T-helper 1 cell (primary cell): ENCODE measurements at places on chromosomes 2 and 18.

- no peak for DNase-seq
Measured at GRCh38 chr2:42328148-42328833, 32.7 kb downstream of the COX7A2L start.

DNA sequence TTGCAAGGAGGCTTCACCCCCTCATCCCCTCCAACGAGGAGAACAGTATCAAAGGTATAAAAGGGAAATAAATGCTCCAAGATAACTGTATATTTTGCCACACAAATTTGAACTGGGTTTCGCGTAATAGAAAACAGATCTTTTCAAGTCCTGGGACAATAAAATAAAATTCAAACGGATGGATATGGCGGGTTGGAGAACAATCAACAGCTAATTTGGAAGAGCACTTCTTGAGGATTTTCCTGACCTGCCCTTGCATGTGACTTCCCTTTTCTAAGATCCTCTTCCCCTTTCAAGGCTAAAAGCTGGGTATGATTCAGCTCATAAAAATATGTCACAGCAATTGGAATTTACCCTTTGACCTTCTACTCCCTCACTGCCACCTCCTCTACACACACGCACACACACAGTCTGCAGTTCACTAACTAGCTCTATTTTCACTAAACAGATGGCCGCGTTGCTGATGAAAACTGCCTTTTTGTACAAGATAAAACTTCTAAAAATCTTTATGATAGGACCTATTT is 386.9 kb downstream of the FIGN start:
- DNase-seq: no peak

- DNase-seq: no peak
Measured at GRCh38 chr18:49309676-49310075, 150.8 kb downstream of the DYM start.

GRCh38 chr2:54497763-54498680 is 41.9 kb downstream of the SPTBN1 start:
- no peak for DNase-seq

- no peak for DNase-seq
Measured at GRCh38 chr2:159613651-159614285, 2.6 kb downstream of the BAZ2B start.

- no peak for DNase-seq
Measured at GRCh38 chr2:230722207-230722885, 9.7 kb downstream of the CAB39 start.

GRCh38 chr2:858646-859045 is 92.0 kb upstream of the SNTG2 start:
- DNase-seq: no peak

GRCh38 chr2:106282462-106283170 is 88.5 kb upstream of the UXS1 start:
- no peak for DNase-seq

- DNase-seq: no peak
Measured at GRCh38 chr2:88005776-88006175, 10.6 kb downstream of the RNU2-63P start.

GRCh38 chr2:161400076-161400475 is 16.0 kb upstream of the TBR1 start:
- no peak for DNase-seq

- DNase-seq: peak; percentile 46
Measured at GRCh38 chr18:77650799-77651385, 401.2 kb downstream of the GALR1 start.

GRCh38 chr2:30990671-30991070 is 147.6 kb downstream of the GALNT14 start:
- no peak for DNase-seq

- DNase-seq: no peak
Measured at GRCh38 chr2:122531290-122532071, 776.0 kb downstream of the TSN start.

DNA sequence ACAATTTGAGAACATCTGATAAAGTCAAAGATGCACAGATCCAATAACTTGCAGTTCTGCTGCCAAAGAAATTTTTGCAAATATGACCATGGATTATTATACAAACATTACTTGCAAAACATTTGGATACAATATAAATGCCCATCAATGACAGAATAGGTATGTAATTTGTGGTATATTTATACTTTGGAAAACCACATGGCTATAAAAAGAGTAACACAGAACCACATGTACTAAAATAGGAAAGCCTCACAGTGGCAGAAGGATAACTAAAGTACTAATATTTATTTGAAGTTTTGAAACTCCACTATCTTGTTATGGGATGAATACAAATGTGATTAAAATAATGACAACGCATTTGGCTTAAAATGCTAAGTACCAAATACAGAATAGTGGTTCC is 51.8 kb upstream of the DNAJC10 start:
- no peak for DNase-seq

GRCh38 chr18:26407736-26408601 is 140.4 kb downstream of the KCTD1 start:
- no peak for DNase-seq

DNA sequence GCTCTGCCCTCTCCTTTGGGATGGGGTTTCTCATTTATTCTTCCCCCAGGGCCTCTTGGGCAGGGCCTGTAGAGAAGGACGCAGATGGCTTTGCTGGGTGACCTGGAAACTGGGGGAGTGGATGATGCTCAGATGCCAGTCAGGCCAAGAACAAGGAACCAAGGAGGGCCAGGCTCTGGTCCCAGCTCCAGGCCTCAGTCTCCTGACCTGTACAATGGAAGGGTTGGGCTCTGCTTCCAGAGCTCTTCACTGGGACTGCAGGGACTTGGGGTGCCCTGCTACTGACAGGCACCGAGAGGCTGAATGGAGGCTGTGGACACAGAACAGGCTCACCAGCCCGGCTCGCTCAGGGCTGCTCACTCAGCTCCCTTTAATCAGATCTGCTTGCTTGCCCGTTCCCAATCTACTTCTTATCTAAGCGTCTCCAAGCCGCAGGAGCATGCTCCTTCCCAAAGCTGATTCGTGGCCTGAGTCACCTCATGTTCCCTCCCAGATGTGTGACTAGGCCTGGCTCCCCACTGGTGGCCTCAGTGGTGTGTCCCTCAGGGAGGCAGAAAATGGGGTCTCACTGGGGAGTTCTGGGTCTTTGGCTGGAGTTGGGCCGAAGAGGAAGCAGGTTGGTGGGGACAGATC is 82.6 kb upstream of the ODC1 start:
- no peak for DNase-seq

- no peak for DNase-seq
Measured at GRCh38 chr18:42752916-42753315, 362.6 kb downstream of the RIT2 start.

- no peak for DNase-seq
Measured at GRCh38 chr2:234125451-234126145, 75.1 kb downstream of the SPP2 start.

DNA sequence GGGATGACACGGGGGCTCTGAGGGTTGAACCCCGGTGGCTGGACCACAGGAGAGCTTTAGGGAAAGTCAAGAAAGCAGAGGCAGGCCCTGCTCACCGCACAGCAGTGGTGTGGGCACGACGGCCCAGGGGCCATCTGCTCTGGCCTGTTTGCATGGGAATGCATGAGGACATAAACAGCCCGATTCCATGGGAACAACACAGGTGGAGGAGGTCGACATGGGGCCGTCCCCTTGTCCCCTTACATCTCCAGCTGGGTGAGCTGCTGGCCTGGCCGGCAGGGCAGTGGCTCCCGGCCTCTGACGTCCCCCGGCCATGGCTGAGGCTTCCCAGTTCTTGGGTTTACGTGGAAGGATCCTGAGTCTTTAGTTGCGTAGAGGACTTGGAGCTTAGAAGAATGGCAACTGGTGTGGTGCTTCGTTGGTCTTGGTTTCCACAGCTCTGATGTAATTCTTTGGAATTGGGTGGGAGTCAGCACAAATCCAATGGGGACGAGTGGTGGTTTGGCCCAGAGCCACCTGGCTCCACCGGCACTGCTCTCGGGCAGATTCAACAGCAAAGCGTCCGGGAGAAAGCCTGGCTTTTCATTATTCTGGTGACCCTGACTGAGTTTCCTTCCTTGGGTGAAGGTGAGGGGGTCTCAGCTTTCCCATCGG is 98.3 kb upstream of the HDAC4 start:
- no peak for DNase-seq

- DNase-seq: no peak
Measured at GRCh38 chr2:10717628-10718027, 3.8 kb upstream of the ATP6V1C2 start.

DNA sequence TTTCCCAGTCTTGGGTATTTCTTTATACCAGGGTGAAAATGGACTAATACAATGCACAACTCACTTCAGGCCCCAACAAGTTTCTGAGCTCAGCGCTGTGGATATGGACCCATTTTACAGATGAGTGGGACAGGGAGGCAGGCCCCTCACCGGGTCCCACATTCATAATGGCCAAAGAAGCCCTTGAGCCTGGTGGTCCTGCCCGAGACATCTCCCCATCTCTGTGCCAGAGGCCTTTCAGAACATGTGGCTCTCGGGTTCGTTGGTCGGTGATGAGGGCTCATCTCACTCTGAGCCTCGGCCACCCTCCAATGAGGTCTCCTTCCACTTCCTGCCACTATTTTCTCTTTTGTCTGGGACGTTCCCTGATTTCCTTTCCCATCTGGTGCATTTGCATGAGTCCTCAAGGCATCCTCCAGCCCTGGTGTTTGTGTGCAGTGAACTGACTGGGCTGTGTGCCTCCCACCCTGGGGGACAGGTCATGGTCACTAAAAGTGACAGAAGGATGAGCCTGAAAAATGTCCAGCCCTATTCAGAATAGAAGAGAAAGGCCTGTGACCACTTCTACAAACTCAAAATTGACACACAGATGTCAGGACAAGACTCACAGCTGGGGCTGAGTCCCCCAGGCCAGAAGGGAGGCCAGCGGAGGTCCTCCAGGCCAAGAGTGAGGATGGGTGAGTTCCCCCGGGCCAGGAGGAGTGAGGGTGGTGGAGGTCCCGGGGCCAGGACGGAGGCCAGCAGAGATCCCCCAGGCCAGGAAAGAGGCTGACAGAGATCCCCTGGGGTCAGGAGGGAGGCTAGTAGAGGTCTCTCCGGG is 134.5 kb downstream of the PTGR3 start:
- no peak for DNase-seq

DNA sequence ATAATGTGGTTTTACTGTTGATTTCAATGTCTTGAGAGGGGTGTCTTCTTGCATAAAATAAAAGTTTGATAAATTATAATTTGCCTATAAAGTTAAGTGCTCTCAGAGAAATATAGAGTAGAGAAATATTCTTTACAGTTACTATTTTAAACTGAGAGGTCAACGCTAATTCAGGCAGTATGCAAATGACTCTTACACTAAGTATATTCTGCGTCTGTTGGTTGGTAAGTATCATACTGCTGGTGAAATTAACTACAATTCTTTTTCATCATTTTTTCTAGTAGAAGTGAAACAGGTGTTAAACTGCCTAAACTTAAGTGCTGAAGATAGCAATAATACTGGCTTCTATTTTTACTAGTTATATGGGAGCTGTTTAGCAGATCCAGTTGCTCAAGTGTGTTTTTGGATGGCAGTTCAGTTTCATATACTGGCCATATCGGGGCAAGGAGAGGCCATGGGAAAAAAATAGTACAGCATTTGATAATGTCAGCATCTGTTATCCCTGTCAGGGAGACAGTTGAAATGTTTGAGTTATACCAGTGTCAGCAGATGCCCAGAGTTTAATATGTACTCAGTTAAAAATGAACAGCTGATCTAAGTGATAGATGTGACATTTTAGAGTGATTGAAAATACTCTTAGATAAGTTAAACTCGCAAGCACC is 86.2 kb downstream of the MIB1 start:
- DNase-seq: no peak

DNA sequence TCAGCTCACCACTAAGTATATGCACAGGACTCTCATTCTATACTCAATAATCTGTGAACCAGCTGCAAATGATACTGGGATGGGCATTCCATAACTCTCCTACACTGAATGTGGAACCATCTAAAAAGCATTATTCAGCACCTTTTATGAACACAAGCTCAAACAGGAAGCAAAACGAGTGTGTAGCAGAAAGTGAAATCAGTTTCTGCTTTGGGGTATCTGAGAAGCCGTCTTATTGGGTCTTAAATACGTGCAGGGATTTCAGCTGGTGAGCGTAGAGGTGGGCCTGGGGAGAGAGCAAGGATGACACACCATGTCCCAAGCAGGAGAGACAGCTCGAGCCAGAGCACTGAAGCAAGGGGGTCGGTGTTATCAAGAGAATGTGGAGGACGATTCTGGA is 120.0 kb upstream of the TTN start:
- no peak for DNase-seq

- DNase-seq: no peak
Measured at GRCh38 chr2:85076618-85077274, 56.4 kb upstream of the TCF7L1 start.

GRCh38 chr2:136122661-136123060 is 4.7 kb upstream of the CXCR4 start:
- DNase-seq: no peak

DNA sequence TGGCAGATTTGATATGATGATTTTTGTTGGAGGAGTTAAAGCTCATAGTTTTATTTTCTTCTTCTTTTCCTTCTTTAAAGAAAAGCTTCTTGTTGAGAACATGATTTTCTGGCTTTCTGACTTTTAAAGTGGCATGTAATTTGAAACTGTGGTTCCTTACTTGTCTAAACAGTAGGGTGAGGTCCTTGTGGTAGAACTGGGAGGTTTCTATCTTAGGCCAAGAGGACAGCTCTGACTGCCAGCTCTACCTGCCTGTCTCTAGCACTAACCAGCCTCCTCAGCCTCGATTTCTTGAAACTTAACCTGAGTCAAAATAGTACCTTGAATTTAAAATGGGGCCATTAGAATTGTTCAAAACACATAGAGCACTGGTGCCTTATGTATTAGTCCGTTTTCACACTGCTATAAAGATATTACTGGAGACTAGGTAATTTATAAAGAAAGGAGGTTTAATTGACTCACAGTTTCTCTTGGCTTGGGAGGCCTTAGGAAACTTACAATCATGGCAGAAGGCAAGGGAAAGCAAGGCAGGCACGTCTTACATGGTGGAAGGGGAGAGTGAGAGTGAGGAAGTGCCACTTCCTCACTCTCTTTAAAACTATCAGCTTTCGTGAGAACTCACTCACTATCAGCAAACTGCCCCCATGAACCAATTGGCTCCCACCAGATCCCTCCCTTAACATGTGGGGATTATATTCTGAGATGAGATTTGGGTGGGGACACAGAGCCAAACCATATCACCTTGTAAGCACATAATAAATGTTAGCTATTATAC is 119.0 kb downstream of the CERS6 start:
- DNase-seq: no peak

GRCh38 chr2:66303471-66303870 is 131.5 kb upstream of the MEIS1 start:
- DNase-seq: no peak

- no peak for DNase-seq
Measured at GRCh38 chr2:165248238-165248637, 9.0 kb downstream of the SCN2A start.

DNA sequence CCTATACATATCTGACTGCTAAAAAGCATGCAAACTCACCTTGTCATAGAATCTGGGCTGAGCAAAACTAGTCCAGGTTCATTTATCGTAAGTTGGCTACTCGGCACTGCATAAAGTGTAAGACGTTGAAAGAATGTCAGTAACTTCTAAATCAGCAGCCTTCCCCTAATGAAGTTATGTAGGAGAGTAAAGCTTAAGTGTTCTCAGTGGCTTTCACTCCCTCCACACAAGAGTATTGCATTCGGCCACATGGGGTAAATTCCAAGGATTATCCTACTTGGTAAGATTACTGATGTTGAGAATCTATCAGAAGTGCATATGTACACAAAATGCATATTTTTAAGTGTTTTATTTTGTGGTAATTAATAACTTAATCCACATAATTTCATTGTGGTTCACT is 130.1 kb downstream of the LCLAT1 start:
- no peak for DNase-seq
